Neural crest cell (in vitro differentiated cells): ENCODE measurements at places on chromosomes 2 and 18.

DNA sequence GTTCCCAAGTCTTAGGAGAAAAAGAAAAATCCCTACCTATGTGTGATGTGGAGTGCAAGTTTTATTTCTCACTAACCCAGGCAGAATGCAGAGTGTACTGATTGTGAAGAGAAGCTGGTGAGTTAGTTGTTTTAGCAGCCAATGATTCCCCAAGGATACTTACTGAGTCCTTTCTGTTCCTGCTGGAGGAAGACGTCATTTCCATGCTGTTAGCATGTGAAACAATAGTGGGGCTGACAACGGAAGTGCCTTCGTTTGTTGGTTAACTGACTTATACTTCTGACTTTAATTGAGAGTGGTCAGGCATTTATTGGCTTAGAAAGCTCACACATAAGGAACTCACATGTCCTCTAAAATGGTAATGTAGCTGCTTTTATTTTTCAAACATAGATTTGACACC lies 180.6 kb downstream of the MC4R start:
- DNase-seq: no peak

- DNase-seq: no peak
Observed at GRCh38 chr2:72012886-72013574, 134.6 kb downstream of the CYP26B1 start.

DNA sequence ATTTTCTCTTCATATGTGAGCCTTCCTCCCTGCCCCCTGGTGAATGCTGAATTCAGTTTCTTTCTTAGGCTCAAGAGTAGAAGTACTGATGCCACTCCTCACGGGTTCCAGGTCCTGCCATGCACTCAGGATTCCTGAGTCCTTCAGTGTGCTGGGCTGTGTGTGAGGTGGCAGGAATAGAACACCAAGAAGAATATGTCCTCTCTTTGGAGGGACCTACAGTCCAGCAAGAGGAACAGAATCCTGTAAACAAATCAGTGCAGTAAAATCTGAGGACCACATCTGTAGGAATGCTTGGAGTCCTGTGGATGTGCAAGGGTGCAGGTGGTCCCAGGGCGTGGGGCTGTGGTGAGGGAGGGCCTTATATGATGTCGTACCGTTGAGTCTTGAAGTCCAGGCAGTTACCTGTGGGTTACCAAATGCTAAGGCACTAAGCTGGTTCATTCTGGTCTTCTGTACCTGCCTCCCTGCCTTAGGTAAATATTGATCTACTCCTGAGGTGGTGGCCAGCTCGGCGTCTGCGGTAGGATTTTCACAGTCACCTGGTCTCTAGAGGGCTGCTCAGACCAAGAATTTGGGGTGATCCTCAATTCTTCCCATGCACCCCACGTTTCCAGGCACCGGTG lies 5.5 kb downstream of the ASAP2 start:
- no peak for DNase-seq

GRCh38 chr18:10053861-10054260 lies 140.0 kb downstream of the VAPA start:
- no peak for DNase-seq
